ENCODE measurements at places on chromosomes 1 and 21.
A peak's percentile ranks its signal among the peaks of the same experiment; 100 is the strongest.

GRCh38 chr1:8147956-8148355, 121.8 kb upstream of the ERRFI1 start:
- no peak for DNase-seq

GRCh38 chr1:82000221-82000620, 199.5 kb downstream of the ADGRL2 start:
- DNase-seq, result no peak

GRCh38 chr1:7379441-7379971, 391.6 kb upstream of the VAMP3 start:
- no peak for DNase-seq

DNA sequence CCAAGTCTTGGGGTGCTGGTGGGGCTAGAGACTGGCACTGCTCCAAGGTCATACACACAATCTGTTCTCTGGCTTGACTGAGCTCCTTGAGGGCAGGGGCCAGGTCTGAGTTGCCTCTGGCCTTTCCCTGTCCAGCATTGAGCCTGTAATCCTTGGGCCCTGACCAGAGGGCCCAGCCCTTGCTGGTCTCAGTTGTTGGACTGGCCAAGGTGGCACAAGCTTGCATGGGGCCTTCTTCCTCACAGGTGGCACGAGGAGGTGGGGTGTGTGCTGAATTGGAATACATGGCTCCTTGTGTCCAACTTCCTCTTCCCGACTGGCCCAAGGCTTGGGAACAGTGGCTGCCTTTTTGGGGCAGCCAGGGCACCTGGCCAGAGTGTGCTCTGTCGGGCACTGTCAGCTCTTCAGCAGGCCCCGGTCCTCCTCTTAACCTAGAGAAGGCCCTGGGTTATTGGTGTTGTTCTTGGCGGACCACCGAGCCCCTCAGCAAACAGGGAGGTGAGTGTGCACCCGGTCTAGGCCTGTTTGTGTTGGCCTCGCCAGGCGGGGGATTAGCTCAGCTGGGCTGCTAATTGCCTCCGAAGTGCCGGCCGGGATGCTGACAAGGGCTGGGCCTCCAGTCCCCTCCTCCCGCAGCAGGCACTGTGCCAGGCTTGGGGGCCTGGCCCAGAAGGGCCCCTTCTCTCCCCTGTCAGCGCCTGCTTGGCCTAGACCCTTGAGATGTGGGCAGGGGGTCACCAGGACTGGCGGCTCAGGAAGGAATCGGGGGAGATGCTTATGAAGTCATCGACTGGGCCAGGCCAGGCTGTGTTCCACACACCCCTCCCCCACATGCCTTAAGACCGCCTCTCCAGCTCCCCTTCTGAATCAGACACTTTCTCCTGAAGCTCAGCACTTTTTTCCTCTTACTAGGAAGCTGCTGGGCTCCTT, 28.5 kb downstream of the WNT4 start:
- no peak for DNase-seq

- DNase-seq, result no peak
Observed at GRCh38 chr1:9447215-9447960, 91.9 kb upstream of the SLC25A33 start.

- no peak for DNase-seq
Observed at GRCh38 chr1:154765970-154766369, 104.1 kb downstream of the KCNN3 start.

DNA sequence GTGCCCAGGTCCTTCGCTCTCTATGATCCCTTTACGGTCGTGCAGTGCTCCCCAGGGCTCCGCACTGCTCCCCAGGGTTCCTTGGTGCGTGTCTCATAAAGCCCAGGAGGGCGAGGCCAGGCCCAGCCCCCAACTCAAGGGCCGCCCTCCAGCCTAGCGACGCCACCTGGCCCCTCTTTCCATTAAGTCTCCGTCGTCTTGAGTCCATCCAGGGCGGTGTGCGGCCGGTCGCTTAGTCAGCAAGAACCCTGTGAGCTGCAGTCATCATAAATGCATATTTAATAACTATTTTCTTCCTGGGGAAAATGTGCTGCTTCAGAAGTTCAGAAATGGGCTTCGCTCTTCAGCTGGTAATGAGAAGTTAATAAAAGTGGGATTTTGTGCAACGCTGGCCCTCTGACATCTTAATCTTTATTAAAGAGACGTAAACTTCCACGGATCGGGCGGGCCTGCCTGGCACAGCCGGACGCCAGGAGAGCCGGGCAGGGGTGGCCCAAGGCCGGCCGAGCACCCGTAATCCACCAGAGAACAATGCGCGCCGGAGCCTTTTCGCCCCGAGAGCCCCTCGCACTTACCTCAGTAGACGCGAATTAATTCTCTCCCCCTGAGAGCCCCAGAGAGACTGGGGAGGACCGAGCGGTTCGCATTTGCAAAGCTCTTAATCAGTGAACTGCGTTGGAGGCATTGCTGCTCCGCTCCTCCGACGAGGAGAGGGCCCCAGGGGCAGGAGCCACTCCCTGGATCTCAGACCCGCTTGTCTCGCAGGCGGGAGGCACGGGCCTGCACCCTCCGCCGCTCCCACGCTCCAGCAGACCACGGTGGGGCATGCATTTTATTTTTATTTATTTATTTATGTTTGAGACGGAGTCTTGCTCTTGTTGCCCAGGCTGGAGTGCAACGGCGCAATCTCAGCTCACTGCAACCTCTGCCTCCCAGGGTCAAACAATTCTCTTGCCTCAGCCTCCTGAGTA, 188.3 kb upstream of the ARHGEF16 start:
- no peak for DNase-seq

DNA sequence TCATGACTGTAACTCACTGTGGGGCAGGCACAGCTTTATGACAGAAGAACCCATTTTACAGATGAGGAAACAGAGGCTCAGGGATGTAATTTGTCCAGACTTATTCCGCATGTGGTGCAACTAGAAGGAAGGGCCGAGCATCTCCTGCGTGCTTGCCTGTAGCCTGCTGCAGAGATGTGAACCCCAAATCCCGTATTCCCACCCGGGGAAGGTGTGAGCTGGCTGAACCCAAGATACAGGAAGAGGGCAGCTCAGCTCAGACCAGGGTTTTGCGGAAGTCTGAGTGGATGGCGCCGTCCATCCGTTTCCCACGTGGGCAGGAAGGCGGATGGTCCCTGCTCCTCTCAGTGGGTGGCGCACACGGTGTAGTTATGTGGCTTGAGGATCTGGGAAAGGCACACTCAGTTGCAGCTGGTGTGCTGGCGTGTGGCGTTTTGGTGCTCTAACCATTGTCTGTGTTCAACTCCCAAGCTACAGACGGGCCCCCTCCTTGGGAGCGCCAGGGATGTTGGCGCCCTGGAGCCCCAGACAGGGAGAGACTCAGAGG, 1.2 kb downstream of the CROCC start:
- DNase-seq, result no peak

DNA sequence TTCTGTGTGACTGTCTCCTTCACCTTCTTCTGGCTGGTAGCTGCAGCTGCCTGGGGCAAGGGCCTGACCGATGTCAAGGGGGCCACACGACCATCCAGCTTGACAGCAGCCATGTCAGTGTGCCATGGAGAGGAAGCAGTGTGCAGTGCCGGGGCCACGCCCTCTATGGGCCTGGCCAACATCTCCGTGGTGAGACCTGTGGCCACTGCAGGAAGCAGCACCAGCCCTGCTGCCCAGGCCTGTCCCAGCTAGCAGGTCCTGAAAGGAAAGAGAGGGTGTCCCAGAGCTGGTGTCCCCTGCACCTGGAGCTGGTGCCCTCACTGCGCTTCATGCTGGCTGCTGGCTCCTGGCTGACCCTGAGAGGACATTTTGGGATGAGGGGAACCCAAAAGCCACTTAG, 5.9 kb upstream of the ATXN7L2 start:
- DNase-seq, result no peak

GRCh38 chr1:14552246-14552965, 46.1 kb upstream of the KAZN start:
- no peak for DNase-seq

DNA sequence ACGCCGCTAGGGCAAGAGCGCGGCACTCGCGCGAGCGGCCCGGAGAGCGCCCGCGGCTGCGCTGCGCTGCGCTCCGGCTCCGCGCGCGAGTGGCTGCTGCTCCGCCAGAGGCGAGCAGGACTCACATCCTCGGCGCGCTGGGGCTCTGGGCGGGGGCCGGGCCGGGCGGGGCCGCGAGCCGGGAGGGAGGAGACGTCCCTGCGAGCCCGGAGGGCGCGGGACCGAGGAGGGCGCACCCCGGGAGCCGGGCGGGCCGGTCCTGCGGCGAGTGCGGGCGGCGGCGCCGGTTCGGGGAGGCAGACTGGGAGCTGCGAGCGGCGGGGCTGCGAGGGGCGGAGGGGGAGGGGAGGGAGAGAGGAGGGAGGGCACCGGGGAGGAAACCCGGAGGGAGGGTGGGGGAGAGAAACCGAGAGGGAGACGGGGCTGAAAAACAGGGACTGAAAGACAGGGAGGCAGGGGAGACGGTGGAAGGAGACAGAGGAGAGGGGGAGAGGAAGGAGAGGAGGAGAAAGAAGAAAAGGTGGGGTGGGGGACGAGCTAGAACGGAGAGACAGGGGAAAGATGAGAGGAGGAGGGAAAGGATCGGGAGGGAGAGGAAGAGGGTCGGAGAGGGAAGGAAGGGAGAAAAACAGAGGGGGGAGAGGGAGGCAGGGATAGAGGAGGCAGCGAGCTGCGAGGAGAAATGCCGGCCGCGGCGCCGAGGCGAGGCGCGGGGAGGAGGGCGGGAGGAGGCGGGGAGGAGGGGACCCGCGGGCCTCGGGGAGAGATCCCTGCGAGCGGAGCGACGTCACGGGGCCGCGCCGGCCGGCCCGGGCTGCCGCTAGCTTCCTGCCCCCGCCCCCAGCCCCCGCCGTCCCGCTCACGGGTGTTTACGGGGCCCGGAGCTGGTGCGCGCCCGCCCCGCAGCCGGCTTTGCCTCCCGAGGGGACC, at the start of gene CAMK2N1:
Gene CAMK2N1 (minus strand): TSS at position 684 of the 930 bp plus-strand sequence. CDS start 831 bp downstream, outside the sequence.
- DNase-seq, result peak; percentile 65

DNA sequence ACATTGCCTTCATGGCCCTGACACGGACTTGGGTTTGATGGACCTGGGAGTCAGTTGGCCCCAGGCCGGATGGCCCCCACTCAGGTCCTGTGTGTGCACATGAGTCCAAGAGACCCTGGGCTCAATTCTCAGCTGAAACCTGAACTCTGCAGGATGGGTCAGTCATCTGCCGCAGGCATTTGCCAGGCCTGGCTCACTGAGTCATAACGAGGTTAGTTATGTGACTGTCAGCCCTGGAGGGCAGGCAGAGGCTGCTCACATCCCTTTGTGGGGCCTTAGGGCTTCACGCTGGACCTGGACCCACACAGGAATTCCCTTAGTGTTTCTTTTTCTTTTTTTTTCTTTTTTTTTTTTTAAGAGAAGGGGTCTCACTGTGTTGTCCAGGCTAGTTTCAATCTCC, 46.5 kb downstream of the PSMG1 start:
- no peak for DNase-seq

GRCh38 chr1:92536980-92537884, 50.5 kb upstream of the GFI1 start:
- no peak for DNase-seq

DNA sequence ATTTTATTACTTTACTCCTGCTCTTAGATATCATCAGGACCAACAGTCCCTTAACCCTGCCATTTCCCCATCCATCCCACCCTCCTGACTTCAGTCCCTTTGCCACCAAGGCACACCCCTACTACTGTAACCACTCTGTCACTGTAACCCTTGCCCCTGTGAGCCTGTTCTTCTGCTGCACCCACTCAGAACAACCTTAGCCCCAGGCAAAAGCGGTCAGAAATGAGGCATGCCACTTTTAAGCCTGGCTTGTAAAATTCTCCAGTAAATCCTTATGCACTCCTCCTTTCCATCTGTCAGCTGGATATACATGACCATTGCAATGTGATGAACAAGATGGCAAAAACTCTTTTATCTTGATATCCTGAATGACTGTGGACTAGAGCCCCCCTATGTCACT, 555.0 kb upstream of the PLXNA2 start:
- no peak for DNase-seq

- no peak for DNase-seq
Observed at GRCh38 chr1:52550447-52550846, 2.4 kb downstream of the TUT4 start.

DNA sequence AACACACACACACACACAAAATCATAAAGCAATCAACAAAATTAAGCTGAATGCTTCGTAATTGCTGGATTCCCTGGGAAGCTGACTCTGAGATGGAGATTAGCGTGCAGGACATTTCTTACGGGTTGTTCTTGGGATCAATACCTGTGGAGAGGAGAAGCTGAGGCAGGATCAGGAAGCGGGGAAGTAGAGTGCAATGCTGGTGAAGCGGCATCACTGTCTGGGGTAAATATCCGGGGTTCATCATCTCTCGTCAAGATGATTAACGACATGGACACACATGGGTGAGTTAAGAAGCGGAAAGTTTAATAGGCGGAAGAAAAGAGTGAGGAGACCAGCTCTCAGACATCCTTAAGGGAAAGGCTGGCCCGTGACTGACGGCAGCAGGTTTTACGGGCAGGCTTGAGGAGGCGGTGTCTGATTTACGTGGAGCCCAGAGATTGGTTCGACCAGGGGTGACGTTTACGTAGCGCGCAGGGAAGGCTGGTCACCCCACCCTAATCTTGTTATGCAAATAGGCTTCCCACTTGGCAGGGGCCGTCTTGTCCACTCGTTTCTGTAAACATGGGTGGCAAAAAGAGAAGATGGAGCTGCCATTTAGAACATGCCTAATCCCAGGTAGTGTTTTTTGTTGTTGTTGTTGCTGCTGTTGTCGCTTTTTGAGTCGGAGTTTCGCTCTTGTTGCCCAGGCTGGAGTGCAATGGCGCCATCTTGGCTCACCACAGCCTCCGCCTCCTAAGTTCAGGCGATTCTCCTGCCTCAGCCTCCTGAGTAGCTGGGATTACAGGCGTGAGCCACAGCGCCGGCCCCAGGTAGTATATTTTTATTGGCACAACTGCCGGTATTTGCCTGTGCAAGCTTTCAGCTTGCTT, 135.6 kb upstream of the KCNJ15 start:
- DNase-seq, result no peak

DNA sequence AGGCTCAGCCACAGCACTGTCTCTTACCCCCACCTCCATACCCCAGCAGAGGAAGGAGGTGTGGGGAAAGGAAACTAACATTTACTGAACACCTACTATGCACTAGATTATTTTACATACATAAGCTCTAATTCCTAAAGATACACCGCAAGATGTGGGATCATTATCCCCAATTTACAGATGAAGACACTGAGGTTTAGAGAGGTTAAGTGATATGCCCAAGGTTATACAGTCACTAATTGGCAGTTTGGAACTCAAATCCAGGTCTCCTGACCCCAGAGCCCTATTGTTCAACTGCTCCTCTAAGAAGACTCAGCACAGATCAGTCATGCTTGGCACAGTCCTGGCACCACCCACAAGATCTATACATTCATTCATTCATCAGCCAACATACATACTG, 3.7 kb upstream of the TENT5B start:
- DNase-seq, result no peak

GRCh38 chr1:85243372-85243771, 16.1 kb downstream of the C1orf52 start:
- no peak for DNase-seq

- DNase-seq, result no peak
Observed at GRCh38 chr1:225899044-225899925, 10.3 kb upstream of the LEFTY1 start.
